NCI-H1694 treated with DMSO at 0.1 percent for 48 hours (cell line): ENCODE measurements at places on chromosomes 2 and 18.

DNA sequence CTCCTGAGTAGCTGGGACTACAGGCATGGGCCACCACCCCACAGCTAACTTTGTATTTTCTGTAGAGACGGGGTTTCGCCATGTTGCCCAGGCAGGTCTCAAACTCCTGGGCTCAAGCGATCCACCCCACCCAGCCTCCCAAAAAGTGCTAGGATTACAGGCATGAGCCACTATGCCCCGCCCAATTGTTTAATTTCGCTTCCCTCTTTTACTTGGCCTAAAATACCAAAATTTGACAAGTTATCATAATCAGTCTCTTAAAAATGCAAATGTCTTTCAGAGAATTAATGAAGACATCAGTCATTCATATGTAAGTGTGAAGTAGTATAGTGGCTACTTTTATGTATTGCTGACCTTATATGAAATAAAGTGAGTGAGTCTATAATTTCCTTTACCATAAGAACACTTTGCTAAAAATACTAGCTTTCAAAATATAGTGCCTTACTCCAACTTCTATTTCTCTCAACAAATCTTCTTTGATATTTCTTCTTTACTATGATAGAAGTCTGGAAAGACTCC, 9.8 kb downstream of the FBXO11 start:
- DNase-seq, result no peak

GRCh38 chr2:18604531-18604885, 15.1 kb upstream of the NT5C1B start:
- DNase-seq, result no peak

DNA sequence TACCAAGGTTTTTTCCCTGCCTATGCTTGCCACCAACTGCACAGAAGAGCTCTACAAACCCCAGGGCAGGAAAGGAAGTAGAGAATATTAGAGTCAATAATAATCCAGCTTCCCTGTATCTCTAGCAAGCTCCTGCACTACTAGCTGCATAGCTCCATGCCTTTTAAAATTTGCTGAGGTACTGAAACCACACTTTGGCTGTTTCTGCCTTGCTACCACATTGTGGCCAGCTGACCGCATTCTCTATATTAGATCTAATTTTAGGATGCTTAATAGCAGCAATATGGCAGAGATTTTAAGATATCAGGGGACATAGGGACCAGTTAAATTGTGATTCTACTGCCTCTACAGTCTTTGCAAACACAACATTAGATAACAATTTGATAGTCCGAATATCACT, 534.6 kb downstream of the MBD2 start:
- DNase-seq, result no peak

DNA sequence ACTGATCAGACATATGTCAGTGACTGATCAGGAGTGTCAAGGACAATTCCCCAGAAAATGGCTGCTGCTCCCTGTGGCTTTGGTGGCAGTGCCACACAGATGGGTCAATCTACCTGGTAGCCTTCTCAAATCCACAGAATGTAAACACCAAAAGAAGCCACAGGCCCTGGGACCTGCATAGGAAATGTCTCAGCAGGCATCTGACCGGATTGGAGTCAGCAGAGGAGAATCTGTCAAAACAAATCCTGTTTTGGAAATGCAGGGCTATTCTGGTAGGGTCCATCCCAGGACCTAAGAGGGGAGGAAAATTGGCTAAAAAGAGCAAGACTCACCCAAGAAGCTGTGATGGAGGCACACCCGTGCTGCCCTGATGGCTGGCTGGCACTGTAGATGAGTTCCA, 189.7 kb downstream of the TMEM247 start:
- no peak for DNase-seq

DNA sequence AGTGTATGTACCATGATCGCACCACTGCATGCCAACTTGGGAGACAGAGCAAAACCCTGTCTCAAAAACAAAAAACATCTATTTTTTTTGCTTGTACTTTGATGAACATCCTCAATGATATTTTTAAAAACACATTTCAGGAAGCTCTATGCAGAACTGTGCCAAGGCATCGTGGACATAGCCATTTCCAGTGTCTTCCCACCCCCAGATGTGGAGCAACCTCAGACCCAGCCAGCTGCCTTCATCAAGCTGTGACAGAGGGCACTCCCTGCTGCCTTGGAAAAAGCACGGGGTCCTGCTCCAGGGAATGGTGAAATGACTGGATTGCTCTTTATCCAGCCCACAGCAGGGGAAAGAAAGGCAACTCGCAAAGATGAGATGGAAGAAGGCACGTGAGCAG, 13.7 kb upstream of the POLR1B start:
- no peak for DNase-seq

DNA sequence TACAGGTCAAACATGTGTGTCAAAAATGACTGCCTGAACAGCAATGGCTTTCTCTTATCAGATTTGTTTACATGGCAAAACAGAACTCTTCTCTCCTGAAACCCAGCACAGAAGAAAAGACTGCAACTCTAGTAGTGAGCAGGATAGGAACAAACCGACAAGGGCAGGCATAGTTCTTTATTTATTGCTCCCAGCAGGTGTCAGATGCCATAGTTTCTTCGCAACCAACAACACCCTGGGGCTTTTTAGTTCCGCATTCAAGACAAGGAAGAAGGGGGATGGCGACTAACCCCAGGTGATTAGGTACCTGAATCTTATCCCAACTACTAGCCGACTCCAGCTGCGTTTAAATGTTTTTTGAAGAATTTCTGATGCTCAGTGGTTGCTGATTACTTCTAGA, 367.5 kb upstream of the FIGN start:
- no peak for DNase-seq

DNA sequence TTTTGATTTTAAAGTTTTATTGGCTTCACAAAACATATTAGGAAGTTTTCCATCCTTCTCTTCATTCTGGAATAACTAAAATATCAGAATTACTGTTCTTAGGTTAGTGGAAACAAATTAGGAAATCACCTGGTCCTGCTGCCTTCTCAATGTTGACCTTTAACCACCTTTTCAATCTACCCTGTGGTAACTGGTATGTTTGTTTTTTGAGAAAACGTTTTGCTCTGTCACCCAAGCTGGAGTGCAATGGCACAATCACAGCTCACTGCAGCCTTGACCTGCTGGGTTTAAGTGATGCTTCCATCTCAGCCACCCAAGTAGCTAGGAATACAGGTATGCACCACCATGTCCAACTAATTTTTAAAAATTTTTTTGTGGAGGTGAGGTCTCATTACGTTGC, 28.4 kb downstream of the ACYP2 start:
- no peak for DNase-seq

- no peak for DNase-seq
Measured at GRCh38 chr18:23573626-23574431, 12.5 kb downstream of the NPC1 start.

DNA sequence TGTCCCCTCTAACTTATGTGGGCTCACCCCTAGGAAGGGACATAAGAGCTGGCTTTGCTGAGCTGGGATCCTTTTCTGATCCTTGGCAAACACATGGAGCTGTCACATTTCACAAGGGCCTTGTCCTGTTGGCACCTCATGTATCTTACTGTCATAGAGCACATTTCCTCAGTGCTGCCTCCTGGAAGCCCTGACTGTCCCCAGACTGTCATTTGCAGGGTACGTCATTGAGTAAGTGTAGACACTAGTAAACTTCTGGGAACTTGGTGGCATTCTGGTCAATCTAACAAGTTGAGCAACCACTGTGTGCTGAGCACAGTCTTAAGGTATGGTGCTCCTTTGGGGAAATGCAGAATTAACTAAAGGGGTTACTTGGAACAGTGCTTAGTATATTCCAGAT, 94.5 kb upstream of the IL1R2 start:
- DNase-seq, result no peak

GRCh38 chr2:1755436-1756191, 11.3 kb upstream of the PXDN start:
- DNase-seq, result no peak

DNA sequence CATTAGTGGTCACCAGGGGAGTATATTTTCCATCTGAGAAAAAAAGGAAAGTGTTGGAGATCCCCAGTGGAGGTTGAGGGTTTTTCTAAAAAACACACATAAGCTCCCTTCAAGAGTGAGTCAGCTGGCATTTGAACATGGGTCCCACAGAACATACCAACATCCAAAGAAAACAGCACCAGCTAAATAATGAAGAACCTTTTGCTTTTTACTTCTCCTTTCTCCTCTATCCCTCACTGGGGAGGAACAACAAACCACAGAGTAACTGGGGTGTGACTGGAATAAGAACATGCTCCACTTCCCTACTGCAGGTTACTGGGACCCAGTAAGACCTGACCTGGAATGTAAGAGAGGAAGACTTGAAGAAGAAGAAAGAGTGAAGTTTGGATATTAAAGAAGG, 56.5 kb upstream of the RAPH1 start:
- DNase-seq, result no peak

DNA sequence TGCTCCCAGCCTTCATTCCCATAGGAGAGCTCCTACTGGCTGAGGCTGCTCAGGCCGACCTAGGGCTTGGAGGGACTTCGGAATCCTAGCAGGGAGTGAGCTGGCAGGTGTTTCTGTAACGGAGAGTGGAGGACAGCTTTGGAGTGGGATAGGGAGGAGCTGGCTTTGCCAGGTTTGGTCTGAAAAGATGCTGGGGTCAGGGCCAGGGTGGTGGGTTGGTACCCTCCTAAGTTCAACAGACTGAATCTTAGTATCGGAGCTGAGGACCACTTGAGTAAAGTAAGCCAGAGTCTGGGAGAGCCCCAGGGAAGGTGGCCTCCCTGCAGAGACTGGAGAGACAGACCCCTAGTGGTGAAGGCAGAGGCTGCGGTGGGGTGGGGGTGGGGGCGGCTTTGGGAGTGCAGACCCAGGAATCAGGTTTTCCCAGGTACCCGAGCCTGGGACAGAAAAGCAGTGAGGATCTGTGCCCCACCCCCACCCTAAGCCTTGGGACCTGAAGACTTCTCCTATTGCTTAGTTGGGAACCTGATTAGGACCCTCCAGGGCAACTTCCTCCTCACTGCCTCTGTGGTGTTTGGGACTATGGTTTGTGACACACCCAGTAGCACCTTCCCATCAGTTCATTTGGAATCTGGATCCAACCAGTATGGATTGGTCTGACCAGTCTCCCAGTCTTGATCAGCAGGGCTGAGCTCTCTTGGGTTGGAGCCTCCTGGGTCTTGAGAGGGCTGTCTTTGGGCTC, 3.0 kb downstream of the CNNM4 start:
- DNase-seq, result peak; percentile 28

GRCh38 chr18:49059028-49059834, 108.5 kb upstream of the SMAD7 start:
- DNase-seq, result no peak

- DNase-seq, result no peak
Measured at GRCh38 chr2:171554991-171555615, 32.8 kb downstream of the CYBRD1 start.

- DNase-seq, result no peak
Measured at GRCh38 chr2:100291152-100291970, 30.9 kb downstream of the LONRF2 start.

DNA sequence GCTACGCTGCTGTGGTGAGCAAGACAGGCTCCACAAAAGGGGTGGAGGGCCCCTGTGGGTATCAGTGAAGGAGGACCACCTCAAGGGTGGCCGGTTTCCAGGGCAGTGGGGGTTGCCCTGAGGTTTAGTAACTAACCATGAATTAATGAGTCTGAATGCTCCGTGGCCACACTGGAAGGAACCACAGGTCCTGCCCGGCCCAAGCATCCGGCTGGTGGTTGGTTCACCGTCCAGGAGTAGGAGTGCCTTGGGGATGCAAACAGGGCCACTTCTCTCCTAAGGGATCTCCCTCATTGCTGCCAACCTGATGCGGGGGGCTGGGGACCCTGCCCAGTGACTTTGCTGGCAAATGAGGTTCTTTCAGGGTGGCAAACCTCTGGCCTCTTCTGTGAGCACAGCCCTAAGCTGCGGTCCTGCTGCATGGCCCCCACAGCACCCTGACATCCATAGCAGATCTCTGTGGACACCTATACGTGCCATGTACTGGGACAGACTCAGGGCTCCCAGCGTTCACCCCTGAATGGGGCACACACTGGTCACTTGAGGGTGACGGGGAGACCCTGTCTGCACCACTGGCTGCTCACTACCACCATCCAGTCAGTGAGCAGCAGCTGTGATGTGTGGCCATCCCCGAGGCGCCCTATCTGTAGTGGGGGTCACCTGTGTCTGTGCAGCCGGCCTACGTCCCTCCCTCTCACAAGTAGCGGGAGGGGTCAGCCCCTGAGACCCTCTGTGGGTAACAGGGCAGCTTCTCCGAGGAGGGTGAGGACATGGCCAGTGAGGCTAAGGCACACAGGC, 41.6 kb downstream of the HS6ST1 start:
- no peak for DNase-seq

DNA sequence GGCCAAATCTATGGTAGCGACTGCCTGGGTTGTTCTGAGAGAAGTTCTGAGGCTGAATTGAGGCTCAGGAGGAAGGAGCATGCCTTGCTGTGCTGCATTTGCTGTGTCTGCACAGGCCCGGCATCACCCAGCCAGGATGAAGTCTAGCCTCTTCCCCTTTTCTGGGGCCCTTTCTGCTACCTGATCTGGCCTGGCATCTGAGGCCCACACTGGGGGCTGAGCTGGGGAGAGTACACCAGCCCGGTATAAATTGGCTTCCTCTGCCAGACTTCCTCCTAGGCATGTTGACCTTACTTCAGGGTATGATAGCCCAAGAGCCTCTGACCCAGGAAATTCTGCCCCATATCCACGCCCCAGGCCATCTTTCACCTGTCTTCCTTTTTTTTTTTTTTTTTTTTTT, 30.0 kb downstream of the MRPL35 start:
- DNase-seq, result no peak

GRCh38 chr2:109726379-109727270, 67.5 kb upstream of the RGPD5 start:
- DNase-seq, result no peak

GRCh38 chr2:12381543-12382325, 335.0 kb upstream of the TRIB2 start:
- DNase-seq, result no peak

DNA sequence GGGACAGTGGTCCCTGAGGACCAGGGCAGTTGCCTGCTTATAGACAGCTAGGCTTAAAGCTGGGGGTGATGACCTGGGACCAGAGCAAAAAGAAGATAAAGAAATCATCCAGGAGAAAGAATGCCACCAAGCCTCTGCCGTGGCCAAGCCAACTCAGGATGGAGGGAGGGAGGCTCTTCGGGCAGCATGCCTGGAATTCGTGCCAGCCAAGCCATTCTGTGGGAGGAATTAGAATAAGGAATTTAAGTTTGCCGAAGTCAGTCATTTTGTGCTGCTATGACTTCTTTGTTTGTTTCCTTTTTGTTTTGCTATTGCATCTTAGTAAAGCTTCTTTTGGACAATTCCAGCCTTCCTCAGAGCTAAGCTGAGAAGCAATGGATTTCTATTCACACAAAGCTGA, 124.1 kb downstream of the EN1 start:
- DNase-seq, result no peak
